Mammary epithelial cell (primary cell): ENCODE measurements at places on chromosomes 7 and 10.

GRCh38 chr7:87173471-87173870 lies 21.2 kb downstream of the DMTF1 start:
- no peak for DNase-seq

DNA sequence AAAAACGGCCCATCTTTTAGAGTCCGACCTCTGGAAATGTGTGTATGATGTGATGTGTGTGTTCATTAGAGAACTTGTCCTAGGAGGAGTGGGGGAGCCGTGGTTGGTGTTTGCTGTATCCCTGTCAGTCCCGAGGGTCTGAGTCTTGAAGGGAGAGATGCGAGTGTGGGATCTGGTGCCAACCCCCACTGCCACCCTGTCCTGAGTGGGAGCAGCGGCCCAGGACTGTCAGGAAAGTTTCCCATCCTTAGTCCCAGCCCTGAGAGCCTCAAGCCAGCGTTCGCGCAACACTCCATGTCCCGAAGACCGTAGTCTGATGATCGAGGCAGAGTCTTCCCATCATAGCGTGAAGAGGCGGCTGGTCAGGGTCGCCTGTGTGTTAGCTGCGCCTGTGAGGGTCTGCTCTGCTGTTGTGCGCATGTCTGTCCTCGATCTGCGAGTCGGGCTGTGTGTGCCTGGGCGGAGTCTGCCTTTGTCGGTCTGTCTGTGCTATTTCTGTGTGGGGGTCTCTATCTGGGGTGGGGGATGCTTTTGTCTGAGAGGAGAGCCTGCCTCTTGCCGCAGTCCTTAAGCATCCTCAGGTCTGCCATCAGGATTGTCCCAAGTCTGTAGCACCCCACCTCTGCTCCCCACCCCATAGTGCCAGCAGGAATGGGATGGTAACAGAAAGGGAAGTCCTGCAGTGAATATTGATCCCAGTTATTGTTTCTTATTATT lies 514 bp upstream of the CHAT start:
- DNase-seq: no peak

GRCh38 chr7:50714857-50715256 lies 67.8 kb downstream of the GRB10 start:
- DNase-seq: peak; percentile 32

GRCh38 chr10:81978238-81978637 lies 103.2 kb downstream of the NRG3 start:
- DNase-seq: peak; percentile 4

GRCh38 chr7:88344956-88345832 lies 38.5 kb upstream of the STEAP4 start:
- DNase-seq: no peak

- DNase-seq: no peak
Observed at GRCh38 chr7:116988363-116988989, 35.2 kb downstream of the ST7 start.

GRCh38 chr10:78215645-78216044 lies 182.0 kb downstream of the RPS24 start:
- DNase-seq: no peak

GRCh38 chr7:66899552-66900280 lies 21.3 kb upstream of the TMEM248 start:
- DNase-seq: no peak

DNA sequence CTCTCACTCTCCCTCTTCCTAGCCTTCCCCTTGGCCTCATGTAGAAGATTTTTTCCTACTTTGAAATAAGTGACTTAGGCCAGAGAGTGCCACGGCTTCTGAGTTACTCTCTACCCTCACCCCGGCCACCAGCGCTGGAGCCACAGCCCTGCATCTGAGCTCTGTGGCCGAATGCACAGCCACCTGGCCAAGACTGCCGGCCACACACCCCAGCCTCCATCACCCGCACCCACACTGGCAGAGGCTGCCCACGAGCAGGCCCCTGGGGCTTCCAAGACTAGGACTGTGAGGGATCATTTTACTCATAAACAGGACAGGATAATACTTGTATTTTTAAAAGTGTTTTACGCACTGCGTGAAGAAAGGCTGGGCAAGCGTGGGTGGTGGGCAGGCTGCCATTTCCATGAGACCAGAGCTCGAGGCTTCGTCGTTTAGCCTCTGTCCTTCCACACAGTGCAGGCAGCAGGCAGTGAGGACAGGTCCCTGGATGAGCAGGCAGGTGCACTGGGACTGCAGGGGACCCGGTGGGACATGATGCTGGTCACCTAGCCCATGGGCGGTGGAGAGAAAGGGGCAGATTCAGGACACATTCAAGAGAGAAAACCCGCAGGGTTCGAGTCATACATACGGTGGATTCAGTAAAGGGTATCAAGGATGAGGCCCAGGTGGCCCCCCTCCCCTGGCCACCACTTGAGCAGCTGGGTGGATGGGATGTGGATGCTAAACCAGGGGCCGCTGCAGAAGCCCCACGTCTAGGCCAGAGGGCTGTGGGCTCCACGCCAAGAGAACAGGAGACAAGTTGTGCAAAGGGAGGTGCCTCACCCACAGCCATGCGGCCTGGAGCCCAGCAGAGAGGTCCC lies 35.5 kb upstream of the RNF32 start:
- peak; percentile 9 for DNase-seq
